ENCODE measurements at places on chromosomes 3 and 15. TPM values are rescaled to one million over a fixed set of nuclear protein-coding genes. Genes with fewer than 3 reads are reported as not detected.
A peak's percentile ranks its signal among the peaks of the same experiment; 100 is the strongest.

GRCh38 chr3:195405651-195406050 lies 37.2 kb downstream of the ACAP2 start:
- no peak for DNase-seq

- peak; percentile 8 for DNase-seq
Measured at GRCh38 chr3:42505849-42506410, 3.5 kb downstream of the VIPR1 start.

GRCh38 chr15:40161693-40162391 lies 973 bp downstream of the BUB1B start:
- DNase-seq: no peak

Gene IGSF11
- 2.4 TPM for total RNA-seq

Gene MYRIP
- total RNA-seq: 9.7 TPM

Gene C3orf20
- 0.04 TPM for total RNA-seq

All from pancreas (tissue), 10 donors.